Effector memory CD8-positive, alpha-beta T cell (primary cell): ENCODE measurements at places on chromosomes 1 and 21.

DNA sequence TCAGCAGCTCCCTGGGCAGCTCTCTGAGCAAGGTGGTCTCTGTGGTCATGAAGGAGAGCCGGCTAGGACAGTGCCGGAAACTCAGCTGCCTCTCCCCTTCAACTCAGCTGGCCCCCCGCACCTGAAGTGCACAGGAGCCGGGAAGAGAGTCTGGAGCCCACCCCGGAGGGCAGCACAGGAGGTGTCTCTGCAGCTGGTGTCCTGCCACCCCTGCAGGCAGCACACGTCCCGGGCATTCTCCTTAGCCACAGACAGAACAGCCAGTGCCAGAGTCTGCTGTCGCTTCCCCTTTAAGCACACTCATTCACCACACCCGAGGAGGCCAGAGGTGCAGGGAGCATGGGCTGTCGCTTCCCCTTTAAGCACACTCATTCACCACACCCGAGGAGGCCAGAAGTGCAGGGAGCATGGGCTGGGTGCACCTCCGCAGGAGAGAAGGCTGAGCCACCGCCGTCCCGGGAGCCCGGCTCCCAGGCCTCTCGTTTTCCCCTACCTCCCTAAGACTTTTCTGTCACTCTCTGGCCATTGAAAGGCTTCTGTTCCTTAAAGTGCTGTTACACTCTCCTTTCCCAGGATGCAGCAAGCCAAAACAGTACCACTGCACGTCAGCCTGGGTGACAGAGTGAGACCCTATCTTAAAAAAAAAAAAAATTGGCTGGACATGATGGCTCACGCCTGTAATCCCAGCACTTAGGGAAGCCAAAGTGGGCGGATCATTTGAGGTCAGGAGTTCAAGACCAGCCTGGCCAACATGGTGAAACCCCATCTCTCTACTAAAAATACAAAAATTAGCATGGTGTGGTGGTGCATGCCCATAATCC lies 16.9 kb upstream of the SAMD11 start:
- no peak for DNase-seq

DNA sequence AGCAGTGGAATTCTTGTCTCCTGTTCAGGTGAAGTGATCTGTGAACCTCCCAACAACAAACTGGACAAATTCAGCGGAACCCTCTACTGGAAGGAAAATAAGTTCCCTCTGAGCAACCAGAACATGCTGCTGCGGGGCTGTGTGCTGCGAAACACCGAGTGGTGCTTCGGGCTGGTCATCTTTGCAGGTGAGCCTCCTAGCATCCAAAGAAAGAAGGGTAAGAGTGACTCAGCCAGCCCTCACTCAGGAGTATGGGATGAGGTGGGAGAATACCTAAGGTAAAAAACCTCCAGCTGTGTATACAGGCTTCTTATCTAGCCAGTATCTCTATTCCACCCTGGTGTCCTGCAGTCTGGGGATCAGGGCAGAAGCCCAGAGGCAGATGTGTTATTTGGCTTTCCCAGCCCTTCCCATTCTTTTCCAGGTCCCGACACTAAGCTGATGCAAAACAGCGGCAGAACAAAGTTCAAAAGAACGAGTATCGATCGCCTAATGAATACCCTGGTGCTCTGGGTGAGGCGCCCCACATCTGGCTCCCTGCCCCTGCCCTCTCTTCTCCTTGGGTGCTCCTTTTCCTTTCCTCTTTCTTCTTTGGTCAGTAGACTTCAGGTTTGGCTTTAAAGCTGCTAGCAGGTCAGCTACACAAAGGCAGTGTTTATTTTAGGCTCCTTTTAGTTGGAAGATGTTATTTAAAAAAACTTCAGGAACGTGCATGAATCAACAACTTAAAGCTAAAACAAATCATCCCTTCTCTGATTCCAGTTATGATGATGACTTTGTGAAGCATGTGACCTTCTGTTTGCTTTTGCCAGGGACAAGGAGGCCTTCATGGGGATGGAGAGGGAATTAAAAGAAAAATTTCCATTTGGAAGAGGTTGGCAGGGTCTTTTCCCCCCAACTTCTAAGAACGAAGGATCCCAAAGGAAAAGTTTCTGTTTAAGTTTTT lies 9.0 kb downstream of the ATP8B2 start:
- no peak for DNase-seq

DNA sequence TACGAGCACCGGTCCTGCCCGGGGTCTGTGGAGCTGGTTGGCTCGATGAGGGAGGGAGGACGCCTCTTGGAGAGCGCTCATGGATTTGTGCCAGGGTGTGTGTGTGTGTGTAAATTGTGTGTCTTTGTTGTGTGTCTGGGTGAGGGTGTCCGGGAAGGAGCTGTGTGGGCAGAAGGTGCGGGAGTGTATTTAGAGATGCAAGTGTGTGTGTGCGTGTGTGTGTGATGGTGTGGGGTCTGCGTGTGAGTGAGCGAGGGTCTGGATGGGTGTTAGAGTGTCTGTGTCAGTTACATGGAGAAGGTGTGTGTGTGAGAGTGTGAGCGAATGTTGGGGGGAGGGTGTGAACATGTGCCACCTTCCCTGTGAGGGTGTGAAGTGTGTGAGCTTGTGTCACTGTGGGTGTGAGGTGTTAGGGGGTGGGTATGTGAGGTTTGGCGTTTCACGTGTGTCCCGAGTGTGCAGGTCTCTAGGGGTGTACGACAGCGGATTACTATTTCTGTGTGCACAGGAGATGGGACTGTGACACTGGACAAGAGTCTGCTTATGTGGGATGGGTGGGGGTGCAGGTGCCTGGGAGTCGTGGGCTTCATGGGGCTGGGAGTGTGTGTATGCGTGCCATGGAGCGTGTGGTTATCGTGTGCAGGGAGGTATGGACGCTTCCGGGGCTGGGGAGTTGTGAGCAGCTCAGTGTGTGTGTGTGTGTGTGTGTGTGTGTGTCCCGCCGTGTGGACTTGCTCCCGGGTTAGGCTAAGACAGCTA lies 880 bp downstream of the IGSF21 start:
- DNase-seq: no peak

- DNase-seq: no peak
Measured at GRCh38 chr1:200073286-200073637, 45.8 kb downstream of the NR5A2 start.

DNA sequence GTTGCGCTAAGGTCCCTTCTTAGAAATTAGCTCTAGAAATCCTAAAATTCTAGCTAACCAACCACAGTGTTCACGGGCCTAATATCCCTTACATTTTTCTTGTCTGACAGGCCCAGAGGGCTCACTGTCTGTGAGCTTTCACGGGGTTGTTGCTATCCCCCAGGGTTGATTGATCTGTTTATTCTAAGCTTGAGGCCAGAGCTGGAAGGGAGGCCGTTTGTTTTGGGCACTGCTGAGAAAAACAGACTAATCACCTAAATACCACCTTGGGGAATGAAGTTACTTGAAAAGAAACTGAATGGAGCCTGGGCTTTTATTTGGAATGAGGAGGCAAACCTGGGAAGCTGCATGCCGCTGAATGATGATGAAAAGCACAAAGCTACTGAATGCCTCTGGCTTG lies 162.4 kb downstream of the KIF26B start:
- DNase-seq: no peak

DNA sequence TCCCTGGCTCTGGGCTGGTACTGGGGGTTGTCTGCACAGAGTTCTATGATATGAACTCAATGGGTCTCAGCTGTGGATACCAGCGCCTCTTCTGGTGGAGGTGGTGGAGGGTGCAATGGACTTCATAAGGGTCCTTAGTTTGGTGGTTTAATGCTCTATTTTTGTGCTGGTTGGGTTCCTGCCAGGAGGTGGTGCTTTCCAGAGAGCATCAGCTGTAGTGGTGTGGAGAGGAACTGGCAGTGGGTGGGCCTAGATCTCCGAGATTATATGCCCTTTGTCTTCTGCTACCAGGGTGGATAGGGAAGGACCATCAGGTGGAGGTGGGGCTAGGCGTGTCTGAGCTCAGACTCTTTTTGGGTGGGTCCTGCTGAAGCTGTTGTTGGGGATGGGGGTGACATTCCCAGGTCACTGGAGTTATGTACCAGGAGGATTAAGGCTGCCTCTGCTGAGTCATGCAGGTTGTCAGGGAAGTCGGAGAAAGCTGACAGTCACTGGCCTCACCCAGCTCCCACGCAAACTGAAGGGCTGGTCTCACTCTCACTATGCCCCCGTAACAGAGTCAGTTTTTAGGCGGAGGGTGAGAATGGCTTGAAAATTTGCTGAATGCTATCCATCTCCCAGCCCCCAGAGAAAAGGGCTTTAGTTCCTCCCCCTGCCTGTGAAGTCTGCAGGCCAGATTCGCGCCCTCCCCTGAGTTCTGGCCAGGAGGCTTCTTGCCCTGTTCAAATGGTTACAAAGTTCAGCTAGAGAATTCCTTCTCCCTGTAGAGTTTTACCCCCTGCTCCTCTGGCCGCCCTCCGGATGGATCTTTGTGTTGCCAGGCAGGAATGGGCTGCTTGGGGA lies 902.9 kb downstream of the LTN1 start:
- DNase-seq: no peak

DNA sequence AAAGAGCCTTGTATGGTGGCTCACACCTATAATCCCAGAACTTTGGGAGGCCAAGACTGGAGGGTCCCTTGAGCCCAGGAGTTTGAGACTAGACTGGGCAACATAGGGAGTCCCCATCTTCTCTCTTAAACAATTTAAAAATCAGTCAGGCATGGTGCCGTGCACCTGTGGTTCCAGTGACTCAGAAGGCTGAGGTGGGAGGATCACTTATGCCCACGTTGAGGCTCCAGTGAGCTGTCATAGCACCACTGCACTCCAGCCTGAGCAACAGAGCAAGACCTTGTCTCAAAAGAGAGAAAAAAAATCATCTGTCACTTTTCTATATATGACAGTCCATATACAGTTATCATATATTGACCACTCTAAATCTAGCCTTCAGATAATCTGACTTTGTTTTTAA lies 658.3 kb downstream of the LTN1 start:
- no peak for DNase-seq

DNA sequence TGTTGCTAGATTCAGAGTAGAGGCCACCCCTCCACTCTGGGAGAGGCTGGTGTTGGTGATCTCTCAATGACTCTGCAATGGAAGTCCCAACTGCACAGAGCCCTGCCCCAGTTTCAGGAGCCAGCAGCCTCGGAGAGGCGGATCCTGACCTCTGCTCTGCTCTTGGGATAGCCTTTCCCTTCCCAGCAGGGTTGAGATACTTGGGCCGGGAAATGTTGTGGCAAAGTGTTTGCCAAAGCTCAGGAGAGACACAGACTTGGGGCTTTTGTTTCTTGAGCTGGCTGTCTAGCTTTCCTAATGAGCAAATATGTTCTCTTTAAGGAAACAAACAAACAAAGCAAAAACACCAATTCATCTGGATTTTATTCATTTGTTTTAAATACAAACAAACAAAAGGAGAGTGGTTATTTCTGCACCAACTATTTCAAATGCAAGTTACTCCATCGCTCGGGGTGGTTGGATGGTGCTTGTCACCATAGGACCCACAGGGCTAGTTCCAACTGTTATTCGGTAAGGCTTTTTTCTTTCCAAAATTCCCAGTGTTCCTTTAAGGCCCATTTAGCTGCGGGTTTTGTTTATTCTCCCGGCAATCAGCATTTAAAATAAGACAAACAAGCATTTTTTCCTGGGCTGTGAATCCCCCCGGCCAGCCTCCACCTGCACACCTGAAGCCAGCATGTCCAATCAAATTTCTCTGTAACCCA lies 193.9 kb upstream of the LMO4 start:
- DNase-seq: no peak

DNA sequence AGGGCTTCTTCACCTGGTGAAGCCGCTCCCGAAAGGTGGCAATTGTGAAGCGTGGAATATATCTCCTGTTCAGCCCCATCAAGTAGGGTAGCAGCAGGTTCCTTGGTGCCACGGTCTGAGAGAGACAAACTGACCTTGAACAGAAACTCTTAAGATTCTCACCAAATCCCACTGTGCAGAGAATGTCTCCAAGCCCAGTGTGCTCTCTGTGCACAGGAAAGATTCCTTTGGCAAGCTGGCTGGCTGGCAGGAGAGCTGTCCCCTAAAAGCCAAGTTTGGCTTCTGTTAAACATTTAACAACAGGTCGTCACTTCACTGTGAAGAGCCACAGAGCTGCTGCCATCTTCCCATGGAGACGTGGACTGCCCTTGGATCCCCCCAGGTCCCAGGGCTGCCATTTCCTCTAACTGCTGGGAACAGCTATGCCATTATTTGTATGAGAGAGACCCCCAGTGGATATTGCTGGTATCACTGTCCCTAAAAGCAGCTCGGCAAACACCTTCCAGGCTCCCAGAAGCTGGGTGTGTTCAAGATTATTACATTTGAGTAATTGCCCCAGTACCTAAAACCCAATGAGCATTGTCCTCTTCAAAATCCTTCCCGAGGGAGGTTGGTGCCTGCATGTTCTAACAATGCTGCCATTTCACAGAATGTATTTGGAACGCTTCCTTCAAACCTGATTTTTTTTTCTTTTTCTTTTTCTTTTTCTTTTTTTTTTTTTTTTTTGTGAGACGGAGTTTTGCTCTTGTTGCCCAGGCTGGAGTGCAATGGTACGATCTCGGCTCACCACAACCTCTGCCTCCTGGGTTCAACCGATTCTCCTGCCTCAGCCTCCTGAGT lies 71.8 kb downstream of the CD58 start:
- DNase-seq: peak; percentile 63

GRCh38 chr1:220817907-220818306 lies 31.2 kb downstream of the MTARC1 start:
- no peak for DNase-seq

GRCh38 chr1:104196136-104196535 lies 446.4 kb downstream of the AMY1C start:
- no peak for DNase-seq

DNA sequence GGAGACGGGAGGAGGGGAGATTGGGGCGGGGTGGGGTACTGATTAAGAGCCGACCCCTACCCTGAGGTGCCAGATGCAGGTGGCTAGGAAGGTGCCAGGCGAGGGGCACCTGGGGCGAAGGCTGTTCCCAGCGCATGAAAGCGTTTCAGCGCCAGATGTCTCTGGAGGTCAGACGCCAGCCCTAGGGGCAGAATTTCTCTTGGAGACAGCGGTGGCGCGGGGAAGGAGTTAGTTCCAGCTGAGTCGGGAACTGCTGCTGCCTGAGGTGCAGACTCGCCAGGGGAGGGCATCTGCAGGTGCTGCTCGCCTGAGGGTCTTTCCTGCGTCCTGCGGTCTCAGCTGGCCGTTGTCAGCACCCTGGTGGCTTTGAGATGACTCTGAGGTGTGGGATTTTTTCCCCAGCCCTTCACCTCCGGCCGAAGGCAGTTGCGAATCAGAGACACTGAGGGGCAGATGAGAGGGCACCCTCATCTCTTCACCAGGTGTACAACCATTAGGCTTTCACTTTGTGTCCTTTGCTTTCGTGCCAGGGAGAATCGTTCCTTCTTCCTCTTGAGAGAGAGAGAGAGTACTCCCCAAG lies 539 bp downstream of the CGN start:
- peak; percentile 25 for DNase-seq

DNA sequence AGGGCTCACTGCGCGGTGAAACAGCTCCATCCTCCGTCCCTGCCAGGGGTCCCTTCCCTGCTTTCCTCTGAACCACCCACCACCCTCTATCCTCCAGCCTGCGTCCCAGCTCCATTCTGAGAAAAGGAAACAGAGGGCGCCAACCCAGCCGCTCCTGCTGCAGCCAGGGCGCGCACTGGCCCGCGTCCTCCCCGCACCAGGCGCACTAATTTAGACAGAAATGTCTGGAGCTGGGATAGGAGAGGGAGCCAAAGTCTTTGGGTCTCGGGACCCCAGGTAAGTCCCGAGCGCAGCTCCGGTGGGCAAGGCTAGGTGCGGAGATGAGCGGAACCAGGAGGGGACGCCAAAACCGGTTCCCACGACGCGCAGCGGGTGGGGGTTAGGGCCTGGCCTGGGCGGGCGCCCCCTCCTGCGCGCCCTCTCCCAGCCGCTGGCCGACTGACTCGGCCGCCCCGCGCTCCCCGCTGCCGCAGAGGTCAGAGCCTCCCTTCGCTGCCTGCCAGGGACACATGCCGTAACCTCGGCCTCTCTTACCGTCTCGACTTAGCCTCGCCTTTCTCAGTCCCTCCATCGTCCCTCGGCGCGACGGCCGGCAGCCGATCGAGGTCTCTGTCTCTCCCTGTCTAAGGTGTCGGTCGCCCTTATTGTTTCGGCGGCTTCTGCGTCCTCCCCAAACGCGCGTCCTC lies 2.0 kb downstream of the CAMK2N1 start:
- DNase-seq: no peak
